ENCODE measurements at places on chromosomes 7 and 10.

- no peak for DNase-seq
Observed at GRCh38 chr7:90736968-90737939, 141.1 kb downstream of the CDK14 start.

GRCh38 chr7:51217804-51218203 is 98.8 kb downstream of the COBL start:
- no peak for DNase-seq

GRCh38 chr7:116920359-116920758 is 32.9 kb upstream of the ST7 start:
- DNase-seq = no peak

GRCh38 chr10:504121-504611 is 185.3 kb downstream of the DIP2C start:
- no peak for DNase-seq

GRCh38 chr7:7185371-7185989 is 3.1 kb downstream of the C1GALT1 start:
- DNase-seq = no peak
